G401 (cell line): ENCODE measurements at places on chromosomes 3 and 15. TPM values are rescaled to one million over a fixed set of nuclear protein-coding genes. Genes with fewer than 3 reads are reported as not detected.
A peak's percentile ranks its signal among the peaks of the same experiment; 100 is the strongest.

- DNase-seq: no peak
Measured at GRCh38 chr15:48733615-48734014, 77.3 kb downstream of the CEP152 start.

DNA sequence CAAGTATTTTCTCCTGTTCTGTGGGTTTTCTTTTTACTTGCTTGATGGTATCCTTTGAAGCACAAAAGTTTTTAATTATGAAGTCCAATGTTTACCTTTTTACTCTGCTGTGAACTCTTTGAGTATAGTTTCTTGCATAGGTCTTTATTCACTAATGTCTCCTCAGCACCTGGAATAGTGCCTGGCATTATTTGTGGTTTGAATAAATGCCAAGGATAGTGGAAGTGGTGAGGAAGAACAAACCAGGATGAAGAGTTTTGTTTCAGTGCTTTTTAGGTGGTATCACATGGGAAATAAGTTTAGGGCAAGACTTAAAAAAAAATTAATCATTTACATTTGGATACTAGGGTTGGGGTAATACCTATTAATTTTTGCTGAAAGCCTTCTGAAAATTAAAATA, 25.7 kb downstream of the GPD1L start:
- DNase-seq: no peak

- no peak for DNase-seq
Measured at GRCh38 chr15:84886211-84886983, 1.9 kb downstream of the SLC28A1 start.

DNA sequence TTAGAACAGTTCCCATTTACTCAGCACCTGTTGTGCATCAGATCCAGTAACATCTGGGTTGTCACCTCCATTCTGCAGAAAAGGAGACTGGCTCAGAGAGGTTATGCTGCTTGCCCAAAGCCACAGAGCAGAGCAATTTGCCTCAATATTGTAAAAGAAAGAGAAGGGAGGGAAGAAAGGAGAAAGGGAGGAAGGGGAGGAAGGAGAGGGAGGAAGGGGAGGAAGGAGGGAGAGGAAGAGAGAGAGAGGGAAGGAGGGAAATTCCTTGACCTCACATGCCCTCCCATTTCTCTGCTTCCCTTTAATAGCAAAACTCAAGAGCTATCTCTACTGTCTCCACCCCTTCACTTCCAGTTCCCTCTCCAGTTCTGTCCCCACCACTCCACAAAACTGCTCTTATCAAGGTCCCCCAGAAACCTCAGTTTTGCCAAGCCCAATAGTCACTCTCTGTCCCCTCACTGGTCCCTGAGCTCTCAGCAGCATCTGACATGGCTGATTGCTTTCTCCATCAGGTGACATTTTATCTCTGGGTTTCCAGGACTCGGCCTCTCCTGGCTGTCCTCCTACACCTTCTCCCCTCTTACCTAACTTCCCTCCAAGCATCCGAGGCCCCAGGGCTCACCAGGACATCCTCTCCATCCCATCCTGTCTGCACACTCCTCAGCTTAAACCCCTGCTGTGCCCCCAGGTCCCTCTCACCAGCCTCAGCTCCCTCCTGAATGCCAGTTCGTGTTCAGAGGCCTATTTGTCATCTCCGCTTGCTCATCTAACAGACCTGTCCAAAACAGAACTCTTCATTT, 104.7 kb upstream of the LINGO1 start:
- no peak for DNase-seq

DNA sequence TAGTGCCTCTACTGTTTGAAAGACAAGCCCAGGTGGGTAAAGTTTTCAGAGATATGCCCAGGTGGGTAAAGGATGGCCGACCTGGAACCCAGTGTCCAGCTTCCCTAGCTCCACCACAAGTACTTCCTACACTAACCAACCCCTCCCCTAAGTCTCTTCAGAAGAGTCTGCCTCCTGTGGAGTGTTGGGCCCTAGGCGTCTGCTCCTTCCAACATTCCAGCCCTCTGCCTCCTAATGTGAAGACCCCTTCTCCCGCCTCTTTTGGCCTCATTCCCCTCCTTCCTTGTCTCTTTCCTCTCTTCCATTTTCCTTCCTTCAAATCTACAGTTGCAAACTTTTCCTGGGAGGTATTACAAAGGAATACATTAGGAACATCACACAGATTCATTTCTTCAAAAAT, 38.6 kb downstream of the CNTN3 start:
- no peak for DNase-seq

- no peak for DNase-seq
Measured at GRCh38 chr3:59839283-59839682, 789.5 kb upstream of the CFAP20DC start.

GRCh38 chr15:80315289-80315987, 63.4 kb upstream of the CTXND1 start:
- no peak for DNase-seq

DNA sequence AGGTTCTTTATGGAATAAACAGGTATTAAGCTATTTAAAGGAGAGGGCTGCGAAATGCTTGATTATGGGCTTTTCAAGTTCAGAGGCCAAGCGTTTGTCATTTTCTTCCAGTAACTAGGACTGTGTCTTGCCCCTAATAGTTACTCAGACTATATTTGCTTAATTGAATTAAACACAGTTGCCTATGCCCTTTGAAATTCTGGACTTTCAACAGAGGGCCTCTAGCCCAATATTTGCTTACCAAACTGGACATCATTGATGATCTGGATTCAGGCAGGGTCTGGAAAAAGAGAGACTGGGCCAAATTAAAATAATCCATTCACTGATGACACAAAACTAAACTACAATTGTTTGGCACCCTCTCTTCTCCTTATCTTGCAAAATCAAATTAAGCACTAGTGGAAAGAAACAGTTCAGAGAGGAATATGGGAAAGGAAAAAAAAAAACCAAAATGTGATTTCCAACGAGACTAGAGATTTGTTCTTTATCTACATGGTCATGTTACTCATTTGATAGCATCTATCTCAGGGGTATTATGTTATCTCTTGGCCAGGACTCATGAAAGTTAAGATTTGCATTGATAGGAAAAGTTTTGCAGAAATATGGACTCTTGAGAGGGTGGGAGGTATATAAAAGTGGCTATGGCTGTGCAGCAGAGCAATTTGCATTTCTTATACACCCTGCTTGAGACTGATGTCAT, 75.1 kb upstream of the TSEN2 start:
- no peak for DNase-seq

GRCh38 chr3:119301662-119302061, 7.5 kb downstream of the ARHGAP31 start:
- no peak for DNase-seq

- no peak for DNase-seq
Measured at GRCh38 chr3:155321418-155321817, 27.9 kb upstream of the STRIT1 start.

- peak; percentile 83 for DNase-seq
Measured at GRCh38 chr3:71542521-71543370, 40.8 kb downstream of the FOXP1 start.

Gene DPPA2
- total RNA-seq: not detected in 2 replicates

Gene PAK6
- 1.8 TPM in 1 of 2 replicates, not detected in the other for total RNA-seq

Gene CADM2
- not detected in 2 replicates for total RNA-seq

Gene TERC
- total RNA-seq: 118 and 204 TPM in 2 replicates

Gene DUOX2
- total RNA-seq: not detected in 2 replicates

Gene UPK1B
- not detected in 2 replicates for total RNA-seq
